ENCODE measurements at places on chromosomes 12 and 14.

GRCh38 chr12:84136862-84137367, 775.7 kb downstream of the SLC6A15 start:
- no peak for DNase-seq

GRCh38 chr12:91506452-91506851, 323.8 kb upstream of the DCN start:
- DNase-seq: no peak

GRCh38 chr12:24952389-24952788, 3.5 kb upstream of the BCAT1 start:
- no peak for DNase-seq

- no peak for DNase-seq
Observed at GRCh38 chr12:94998326-94998725, 5.2 kb downstream of the NDUFA12 start.

- no peak for DNase-seq
Observed at GRCh38 chr14:99524804-99525698, 43.8 kb downstream of the CCNK start.

Data from pons (tissue), 1 donor.